ENCODE measurements at places on chromosomes 12 and 14.

DNA sequence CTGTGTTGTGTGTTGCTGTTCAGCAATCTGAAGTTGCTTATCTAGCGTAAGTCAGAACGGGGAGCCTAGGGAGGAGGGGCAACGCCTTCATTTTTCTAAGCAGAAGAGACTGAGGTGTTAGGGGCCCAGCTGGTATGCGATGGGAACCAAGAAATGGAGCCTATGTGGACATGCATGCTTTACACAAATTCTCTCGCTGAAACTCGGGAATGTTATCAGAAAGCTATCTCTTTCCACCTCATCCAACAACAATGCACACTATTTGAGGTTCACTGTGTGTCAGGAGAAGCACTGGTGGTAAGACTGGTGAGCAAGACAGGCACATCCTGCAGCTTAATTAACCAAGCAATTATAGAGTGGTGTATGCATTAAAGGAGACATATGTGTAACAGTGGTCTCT lies 89.7 kb downstream of the NRXN3 start:
- DNase-seq = no peak

DNA sequence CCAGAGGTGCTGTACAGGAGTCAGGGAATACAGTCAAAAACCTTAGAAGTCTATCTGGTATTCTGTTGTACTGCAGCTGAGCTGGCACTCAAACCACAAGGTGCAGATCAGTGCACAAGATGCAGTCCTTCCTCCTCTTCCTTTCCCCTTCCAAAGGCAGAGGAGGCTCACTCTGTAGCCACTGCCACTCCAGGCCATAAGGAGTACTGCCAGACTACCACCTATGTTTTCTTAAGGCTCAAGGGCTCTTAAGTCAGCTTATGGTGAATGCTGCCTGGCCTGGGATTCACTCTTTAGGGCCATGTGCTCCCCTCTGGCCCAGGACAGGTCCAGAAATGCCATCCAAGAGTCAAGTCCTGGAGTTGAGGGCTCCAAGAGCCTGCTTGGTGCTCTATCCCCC lies 200.3 kb downstream of the CRADD start:
- no peak for DNase-seq

DNA sequence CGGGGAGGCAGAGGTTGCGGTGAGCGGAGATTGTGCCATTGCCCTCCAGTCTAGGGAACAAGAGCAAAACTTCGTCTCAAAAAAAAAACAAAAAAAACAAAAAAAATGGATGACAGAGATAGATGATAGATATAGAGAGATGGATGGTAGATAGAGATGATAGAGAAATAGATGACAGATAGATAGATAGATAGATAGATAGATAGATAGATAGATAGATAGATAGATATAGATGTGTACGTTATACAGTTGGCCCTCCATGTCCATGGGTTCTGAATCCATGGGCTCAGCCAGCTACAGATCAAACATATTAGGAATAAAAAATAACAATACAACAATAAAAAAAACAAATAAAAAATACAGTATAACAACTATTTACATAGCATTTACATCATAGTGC lies 12.8 kb upstream of the SLC25A3 start:
- no peak for DNase-seq

DNA sequence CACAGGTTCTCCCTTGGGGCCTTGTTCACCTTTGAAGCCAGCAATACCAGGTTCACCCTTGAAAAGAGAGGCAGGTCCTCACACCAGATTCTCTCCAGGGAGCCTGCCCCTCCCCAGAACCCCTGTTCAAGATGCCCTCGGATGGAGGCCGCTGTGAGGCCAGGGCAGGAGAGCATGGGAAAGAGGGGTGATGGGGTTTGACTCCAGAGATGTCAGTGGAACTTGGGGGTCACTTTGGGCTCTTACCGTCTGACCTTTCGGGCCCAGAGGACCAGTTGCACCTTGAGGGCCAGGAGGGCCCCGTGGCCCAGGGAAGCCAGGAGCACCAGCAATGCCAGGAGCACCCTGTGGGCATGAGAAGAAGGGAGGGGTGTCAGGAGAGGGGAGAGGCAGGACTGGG lies 17.4 kb downstream of the COL2A1 start:
- no peak for DNase-seq

DNA sequence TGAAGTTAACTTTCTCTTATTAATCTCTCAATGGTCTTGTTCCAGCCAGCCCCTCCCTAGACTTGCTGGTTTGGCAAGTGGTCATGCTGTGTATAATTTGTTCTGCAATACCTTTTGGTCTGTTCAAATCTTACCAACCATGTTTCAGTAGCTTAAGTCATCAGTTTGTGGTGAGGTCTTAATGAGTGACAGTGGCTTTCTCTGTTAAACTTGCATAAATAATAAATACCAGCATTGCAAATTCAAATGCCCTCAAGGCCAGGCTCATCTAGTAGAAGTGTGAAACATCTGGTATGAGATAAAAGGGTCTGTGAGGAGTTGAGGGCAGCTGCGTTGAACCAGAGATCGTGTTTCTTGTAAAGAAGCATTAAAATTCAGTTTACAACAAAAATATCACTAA lies 319.5 kb downstream of the TMEM117 start:
- DNase-seq = no peak

DNA sequence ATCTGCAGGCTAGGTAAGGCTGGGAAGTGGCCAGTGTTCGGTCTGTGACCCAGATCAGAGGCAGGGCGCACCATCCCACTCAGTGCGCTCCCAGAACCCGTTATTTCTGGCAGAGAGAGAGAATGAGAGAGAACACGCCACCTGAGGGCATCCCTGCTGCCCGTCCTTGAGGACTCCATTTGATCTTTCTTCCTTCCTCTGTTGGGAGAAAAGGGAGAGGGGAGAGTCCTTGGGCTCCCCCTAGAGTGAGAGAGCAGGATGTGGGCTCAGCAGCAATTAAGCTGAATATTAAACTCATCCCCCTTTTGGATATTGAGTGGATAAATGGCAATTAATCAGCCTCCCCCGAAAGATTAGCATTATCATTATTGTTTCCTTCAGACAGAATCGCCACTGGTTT lies 70.6 kb downstream of the IFT43 start:
- no peak for DNase-seq

DNA sequence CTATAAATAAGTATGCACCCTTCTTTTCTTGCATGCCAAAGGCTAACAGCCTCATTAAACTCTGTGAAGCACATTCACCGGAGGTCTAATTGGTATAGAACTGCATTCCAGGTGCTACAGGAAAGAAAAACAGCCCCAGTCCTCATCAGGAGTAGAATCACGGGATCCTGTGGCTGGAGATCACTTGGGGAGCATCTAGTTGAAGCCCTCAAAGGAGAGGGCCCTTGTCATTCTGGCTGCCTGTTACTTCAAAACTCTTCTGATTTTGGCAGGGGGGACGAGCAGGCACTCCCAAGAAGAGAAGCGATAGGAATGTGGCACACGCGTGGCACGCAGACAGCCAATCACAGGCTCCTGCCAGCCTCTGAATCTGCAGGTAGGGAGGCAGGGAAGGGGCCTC lies 154.4 kb downstream of the TTC7B start:
- no peak for DNase-seq

DNA sequence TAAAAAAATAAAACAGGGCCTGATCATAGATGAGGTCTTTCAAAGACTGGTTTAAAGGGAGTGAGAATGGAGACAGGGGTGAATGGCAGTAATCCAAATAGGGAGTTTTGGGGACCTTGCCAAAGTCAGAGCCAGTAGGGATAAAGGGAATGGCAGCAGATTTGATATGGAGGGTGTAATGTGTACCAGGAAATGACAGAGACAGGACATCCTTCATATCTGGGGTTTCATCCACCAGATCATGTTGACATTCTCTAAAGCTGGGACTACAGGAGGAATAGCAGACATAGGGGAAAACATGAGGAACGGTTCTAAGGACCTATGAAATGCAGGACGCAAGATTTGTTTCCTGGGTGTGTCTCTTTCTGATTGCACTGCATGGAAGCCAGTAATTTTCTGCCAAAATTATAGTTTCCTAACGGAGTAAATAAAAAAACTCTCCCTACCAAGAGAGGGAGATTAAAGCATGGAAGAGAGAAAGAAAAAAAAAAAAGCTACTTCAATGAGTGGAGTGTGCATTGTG lies 169.9 kb downstream of the PRKD1 start:
- DNase-seq = no peak

DNA sequence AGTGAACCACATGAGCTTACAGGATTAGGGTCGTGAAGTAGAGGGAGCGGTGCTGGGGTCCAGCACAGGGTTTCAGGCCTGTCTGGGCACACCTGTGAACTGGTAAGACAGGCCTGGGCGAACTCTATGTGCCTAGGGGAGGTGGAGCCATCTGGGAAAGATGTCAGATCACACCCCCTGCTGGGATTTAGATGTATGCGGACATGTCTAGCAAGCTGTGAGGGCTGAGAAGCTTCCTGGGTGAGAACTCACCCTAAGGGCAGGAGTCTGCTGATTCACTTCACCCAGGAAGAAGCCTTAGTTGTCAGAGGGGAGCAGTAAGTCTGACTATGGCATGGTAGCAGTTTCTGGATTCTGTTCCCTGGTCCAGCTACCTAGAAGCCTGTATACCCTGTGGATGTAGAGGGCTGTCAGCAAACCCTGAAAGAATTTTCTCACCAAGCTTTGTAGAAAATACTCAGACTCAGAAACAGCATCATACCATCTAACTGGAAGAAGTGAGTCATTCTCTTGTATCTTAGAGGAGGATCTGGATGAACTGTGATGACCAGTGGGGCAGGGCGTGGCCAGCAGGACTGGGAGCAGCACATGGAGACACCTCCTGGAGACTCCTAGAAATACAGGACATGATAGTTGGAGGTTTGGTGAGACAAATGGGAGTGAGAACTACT lies 11.2 kb upstream of the PYGL start:
- peak; percentile 98 for DNase-seq

DNA sequence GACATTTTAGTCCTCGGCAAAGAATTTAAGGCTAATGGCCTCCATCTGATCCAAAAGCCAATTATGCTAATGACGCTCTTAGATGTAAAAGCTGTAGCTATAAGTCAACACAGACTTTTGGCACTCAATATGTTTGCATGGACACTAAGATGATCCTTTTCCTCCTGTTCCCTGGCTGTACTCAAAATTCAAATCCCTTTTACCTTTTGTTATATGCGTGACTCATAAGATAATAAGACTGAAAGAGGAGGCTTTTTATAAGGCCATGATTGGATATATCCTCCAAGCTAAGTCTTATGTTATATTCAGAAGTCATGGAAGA lies 89.8 kb downstream of the PDZRN4 start:
- DNase-seq = no peak

DNA sequence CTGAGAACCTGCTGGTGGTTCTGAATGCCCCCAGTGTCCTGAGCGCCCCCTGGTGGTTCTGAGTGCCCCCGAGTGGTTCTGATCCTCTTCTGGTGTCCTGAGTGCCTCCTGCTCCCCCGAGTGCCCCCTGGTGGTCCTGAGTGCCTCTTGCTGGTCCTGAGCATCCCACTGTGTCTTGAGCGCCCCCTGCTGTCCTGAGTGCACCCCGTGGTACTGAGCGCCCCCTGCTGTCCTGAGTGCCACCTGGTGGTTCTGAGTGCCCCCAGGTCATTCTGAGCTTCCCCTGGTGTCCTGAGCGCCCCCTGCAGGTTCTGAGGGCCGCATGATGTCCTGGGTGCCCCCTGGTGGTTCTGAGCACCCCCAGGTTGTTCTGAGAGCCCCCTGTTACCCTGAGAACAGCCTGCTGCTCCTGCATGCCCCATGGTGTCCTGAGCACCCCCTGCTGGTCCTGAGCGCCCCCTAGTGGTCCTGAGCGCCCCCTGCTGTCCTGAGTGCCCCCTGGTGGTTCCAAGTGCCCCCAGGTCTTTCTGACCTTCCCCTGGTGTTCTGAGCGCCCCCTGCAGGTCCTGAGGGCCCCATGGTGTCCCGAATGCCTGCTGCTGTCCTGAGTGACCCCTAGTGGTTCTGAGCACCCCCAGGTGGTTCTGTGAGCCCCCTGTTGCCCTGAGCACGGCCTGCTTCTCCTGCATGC lies 1165.4 kb downstream of the TMEM121 start:
- no peak for DNase-seq

DNA sequence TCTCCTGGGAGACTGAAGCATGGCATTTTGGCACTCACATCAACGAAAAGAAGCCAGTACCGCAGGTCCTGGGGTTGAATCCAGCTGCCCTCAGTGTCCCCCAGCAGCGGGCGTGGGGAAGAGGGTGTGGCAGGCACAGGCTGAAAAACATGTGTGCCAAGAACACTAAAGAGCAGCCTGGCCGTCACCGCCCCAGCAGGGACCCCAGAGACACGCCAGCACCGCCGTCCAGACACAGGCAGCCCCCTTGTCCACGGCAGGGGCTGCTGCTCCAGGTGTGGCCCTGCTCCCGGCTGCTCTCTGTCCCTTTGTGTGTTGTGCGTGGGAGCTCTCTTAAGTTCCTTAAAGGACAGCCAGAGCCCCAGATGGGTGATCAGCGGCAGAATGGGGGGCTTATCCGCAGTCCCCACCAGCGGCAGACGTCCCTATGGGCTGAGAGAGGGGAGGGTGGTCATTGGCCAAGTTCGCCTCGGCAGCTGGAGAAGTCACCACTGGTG lies 556 bp downstream of the PHETA1 start:
- DNase-seq = no peak

GRCh38 chr14:46074061-46074460 lies 577.5 kb downstream of the RPL10L start:
- DNase-seq = no peak

- no peak for DNase-seq
These were observed 3.1 kb upstream of the GOLGA3 start for GRCh38 chr12:132831771-132832170.

- no peak for DNase-seq
These were observed 58.4 kb upstream of the OTX2 start for GRCh38 chr14:56868660-56869059.

- DNase-seq = no peak
These were observed 7.8 kb upstream of the ITGB7 start for GRCh38 chr12:53214687-53215455.

- DNase-seq = peak; percentile 76
These were observed 136.3 kb upstream of the PRICKLE1 start for GRCh38 chr12:42725809-42726208.

- peak; percentile 56 for DNase-seq
These were observed 774 bp upstream of the MANSC4 start for GRCh38 chr12:27780612-27781408.

GRCh38 chr12:29253906-29254625 lies 105.0 kb downstream of the FAR2 start:
- no peak for DNase-seq

DNA sequence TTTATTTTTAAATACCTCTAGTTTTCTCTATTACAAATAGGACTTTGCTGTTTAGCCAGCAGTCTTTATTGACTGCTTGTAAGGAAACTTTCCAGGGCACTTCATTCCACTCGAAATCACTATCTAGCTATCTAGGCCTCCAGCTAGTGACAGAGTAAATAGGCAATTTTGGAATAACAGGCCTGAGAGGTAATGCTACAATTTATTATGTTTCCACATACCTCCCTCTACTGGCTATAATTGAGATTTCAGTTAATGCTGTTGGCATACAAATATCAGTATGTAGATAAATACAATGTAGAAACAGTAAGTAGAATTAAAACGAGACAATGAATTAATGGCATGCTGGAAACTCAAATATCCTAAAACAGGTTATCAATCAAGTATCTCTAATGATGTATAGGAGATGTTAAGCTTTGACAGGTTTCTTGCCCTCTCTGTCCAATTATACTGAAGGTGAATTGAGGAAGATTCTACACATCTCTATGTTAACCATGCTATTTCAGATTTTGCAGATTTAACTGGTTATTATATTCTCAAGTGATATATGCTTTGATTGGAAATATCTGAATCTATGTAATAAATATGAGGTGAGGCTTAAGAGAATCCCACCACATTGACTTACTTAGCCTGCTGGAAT lies 7.2 kb downstream of the DTD2 start:
- peak; percentile 49 for DNase-seq

GRCh38 chr14:68619790-68620574 lies 172.9 kb downstream of the ZFP36L1 start:
- DNase-seq = peak; percentile 71

All from amniotic epithelial cell (primary cell).